DMS 273 treated with DMSO at 0.1 percent for 48 hours (cell line): ENCODE measurements at places on chromosomes 7 and 10.
A peak's percentile ranks its signal among the peaks of the same experiment; 100 is the strongest.

DNA sequence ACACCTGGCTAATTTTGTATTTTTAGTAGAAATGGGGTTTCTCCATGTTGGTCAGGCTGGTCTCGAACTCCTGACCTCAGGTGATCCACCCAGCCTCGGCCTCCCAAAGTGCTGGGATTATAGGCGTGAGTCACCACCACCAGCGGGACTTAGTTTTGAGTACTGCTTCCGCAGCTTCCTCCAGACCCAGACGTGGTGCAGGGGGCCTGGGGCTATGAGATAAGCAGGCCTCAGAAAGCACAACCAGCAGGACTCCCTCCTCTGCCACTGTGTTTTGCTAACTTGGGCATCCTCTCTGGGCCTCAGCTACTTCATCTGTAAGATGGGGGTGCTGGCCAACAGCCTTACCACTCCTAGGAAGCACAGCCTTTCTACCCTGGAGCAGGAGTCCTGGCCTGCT is 37.8 kb downstream of the GOLGA7B start:
- no peak for DNase-seq

DNA sequence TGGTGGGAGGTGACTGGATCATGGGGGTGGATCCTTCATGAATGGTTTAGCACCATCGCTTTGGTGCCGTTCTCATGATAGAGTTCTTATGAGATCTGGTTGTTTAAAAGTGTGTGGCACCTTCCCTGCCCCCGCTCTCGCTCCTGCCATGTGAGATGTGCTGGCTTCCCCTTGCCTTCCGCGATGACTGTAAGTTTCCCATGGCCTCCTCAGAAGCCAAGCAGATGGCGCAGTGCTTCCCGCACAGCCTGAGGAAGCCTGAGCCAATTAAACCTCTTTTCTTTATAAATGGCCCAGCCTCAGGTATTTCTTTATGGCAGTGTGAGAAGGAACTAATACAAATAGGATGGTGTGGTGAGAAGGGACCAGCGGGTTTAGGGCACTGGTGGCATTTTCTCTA is 243.3 kb upstream of the CELF2 start:
- DNase-seq = no peak

DNA sequence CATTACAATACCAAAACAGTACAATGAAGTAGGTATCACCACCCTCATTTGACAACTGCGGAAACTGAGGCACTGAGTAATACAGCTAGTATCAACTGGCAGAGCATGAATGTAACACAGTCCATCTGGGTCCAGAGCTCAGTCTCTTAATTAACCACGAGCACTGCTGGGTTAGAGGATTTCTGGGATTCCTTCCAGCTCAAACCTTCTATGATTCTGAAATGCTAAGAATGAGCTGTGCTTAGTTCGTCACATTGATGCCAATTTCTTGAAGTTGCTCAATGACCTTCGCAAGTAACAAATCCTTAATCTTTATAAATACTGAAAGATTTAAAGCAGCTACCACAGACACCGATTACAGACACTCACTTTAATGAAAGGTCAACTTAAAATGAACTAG is 62.5 kb downstream of the SGMS1 start:
- no peak for DNase-seq

DNA sequence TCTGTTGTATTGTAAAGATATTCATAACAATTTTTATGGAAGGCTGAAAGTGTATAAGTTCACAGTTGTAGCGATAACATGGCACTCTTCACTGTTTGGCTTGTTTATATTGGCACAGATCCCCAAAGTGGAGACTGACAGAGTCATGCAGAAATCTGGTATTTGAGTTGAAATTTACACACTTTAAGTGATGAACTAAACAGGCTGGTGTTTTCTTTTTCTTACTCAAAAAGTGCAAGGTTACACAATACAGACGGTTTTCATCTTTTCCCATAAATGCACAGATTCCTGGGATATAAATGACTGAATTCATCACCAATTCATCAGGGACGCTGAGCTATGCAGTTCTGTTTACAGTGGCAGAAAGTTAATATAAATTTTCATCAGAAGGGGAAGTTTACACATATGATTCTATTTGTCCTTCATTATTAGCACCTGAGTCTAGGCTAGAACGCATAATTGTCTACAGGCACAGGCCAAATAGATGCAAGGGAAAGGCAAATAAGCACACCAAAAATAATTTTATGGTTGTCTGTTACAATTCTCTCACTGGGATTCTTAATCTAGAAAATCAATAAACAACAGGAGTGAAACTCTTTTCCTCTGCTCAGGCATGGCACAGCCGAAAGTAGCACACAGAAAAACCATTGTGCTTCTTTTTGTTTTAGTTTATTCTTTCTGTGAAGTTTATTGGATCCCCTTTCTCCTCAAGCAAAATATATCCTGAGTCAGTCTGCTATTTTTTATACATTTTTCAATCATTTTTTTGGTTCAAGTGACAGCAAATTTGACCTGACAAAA is 88.0 kb downstream of the FOXP2 start:
- DNase-seq = no peak

GRCh38 chr7:28490831-28491230 is 78.5 kb downstream of the CREB5 start:
- no peak for DNase-seq

DNA sequence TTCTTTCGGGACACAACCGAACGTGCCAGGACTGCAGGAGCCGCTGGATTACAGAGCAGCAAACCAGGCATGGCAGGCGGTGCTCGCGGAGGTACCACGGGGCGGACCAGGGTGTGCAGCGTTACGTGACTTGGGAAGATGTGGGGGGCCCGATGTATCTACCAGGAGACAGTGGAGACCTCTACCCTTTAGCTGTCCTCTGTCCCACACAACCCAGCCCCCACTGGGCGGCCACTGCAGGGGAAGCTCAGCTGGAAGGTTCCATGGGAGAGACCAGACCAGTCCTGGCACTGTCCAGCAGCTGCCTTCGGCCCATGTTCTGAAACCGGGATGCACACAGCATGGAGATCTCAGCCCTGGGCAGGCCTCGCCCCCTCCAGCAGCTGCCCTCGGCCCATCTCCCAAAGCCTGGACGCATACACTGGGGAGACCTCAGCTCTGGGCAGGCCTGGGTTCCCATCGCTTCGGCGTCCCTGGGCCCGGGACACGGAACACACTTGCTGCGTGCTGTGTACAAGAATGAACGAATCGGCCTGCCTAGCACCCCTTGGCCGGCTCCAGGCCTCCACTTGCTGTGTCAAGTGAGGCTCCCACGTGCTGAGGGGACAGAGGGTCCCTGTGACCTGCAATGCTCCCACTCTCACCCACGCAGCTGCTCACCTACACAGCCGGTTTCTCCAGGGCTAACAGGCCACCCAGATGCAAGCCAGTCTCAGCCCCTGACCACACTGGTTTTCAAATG is 177.4 kb downstream of the ELFN1 start:
- no peak for DNase-seq

GRCh38 chr7:50214126-50214670 is 90.3 kb upstream of the IKZF1 start:
- no peak for DNase-seq

- no peak for DNase-seq
These were observed 194.3 kb downstream of the CCDC3 start for GRCh38 chr10:12807096-12807755.

DNA sequence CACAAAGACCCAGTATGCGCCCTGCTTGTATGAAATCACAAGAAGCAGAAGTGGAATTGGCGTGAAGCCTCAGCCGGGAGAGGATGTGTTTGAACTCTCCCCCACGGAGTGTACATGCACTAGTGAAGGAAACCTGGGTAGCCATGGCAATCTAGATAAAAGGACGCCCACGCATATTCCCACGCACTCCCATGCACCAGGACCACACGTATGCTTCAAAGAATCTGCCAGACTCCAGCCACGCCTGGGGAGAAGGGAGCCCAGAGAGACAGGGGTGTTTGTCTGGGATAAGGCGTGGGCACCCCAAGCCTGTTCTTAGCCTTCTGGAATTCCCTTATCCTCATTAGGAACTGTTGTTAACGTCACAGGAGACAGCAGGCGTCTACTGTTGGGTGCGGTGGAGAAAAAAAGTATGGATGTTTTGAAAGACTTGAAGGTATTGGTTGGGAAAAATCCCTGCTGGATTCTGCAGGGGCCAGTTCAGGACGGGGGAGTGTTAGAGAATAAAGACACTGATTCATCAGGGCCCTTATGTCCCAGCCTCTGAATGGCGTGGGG is 28.9 kb upstream of the ECHDC3 start:
- DNase-seq = no peak

DNA sequence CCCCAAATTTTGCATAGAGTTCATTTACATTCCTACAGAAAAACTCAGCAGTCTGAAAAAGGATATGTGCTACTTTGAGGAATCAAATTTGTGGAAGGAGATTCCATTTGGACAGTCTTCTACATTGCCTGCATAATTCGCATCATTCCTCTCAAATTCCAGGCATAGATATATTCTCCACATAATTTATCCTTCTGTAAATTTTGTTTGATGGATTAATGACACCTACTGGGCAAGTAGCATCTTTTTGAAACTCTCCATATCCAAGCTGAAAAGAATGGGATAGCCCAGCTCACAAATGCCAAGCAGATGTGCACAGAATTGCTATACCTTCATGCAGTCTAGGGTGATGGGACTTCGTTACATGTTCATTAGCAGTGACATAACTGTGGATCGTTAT is 515.3 kb downstream of the AUTS2 start:
- no peak for DNase-seq

GRCh38 chr10:71234970-71235685 is 22.8 kb downstream of the UNC5B start:
- peak; percentile 45 for DNase-seq

DNA sequence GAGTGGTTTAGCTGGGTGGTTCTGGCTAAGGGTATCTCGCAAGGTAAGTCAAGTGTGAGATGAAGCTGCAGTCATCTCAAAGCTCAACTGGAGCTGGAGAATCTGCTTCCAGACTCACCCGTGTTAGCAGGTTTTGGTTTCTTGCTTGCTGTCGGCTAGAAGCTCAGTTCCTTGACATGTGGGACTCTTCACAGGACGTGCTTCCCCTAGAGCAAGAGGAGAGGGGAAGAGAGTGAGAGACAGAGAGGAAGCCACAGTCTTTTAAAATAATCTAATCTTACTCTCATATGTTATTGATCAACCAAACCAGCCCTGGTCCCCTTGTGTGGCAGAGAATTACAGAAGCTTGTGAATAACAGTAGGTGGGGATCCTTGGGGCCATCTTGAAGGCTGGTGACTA is 199.5 kb downstream of the REEP3 start:
- no peak for DNase-seq

GRCh38 chr7:68511281-68511680 is 1087.0 kb upstream of the AUTS2 start:
- no peak for DNase-seq

- peak; percentile 97 for DNase-seq
These were observed 314.2 kb upstream of the GNAI1 start for GRCh38 chr7:79820387-79820786.

DNA sequence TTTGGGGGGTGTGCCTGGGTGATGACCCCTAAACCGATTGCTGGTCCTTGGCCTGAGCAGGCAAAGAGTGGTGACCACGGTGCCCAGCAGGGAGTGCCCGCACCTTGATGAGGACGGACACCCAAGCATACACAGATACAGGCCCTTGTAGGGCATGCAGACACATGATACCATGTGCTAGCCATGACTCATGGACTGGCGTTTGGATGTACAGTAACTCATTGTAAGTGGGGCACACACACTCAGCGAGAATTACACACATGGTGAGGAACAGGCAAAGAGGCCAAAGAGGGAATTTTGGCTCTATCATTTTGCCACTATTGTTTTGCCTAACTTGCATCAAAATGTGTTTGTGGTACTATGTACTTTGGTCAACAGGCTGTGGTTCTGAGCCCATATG is 24.1 kb downstream of the KAZALD1 start:
- DNase-seq = no peak

GRCh38 chr7:46522354-46522906 is 601.4 kb upstream of the IGFBP3 start:
- no peak for DNase-seq

DNA sequence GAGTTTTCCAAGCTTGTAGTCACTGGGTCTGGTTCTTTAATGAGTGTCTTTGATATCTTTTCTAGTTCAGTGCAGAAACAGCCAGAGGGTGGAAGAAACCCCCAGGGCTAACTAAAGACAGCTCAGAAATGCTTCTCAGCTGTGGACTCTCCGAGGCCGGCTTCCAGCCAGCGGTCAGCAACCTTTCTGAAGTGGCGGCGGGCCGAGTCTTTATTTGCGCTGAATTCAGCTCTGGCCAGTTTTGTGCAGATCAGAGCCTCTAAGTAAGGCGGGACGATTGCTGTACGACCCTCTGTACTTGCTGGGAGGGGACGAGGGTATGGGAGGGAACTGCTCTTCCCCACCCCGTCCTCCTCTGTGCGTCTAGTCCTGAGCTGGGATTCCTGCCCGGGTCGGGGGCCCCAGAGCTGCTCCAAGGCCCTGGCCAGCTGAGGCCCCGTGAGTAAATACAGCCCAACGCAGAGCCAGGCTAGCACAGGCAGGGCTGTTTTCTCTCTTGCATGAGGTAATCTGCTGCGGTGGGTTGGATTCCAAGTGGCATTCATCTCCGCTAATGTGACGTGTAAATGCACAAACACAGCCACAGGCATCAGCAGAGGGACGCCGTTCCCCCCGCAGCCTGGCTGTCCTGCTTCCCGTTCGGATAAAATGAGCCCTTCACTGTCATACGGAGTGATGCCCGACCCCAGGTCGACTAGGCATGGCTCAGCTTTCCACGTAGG is 159.8 kb downstream of the PIP4K2A start:
- no peak for DNase-seq

DNA sequence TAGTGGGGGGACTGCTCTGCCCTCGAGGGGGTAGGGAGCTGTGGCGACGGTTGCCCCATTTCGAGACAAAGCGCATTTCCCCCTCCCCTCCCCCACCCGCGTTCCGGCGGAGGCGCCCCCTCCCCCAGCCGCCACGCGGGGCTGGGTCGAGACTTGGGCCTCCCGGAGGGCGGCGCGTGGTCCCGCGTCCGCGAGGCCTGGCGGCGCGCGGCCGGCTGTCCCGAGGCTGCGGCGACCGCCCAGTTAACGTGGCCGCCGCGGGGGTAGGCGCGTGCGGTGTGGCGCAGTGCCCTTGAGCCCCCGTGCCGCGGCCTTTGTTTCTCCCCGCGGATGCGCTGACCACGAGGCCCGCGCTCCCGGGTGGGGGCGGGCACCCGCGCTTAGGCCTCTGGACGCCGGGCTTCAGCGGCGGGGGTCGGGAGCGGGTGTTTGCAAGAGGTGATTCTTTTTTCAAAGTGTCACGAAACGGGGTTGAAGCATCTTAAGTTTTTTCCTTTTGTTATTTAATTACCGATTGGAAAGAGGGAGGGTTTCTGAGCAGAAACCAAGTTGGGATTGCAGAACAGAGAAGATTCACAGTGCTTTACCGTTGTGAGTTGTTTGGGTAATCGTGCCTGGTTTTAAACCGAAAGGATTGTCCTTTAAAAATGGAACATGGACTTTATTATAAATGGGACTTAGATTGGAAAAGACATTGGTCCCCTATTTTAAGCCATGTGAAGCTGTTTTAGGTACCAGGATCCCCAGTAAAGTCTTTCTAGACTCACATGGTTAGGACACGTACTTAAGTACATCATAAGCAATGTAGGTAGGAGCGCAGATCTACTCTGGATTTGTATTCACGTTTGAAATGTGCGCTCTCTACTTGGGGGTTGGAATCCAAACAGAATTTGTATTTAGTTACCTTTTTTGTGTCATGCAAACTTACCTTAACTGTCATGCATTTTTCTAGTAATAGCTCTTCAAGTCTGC is 760 bp downstream of the CBX3 start:
- DNase-seq = no peak

GRCh38 chr7:96273716-96274115 is 48.2 kb downstream of the SLC25A13 start:
- no peak for DNase-seq
